Neural crest cell (in vitro differentiated cells): ENCODE measurements at places on chromosomes 3 and 15.
A peak's percentile ranks its signal among the peaks of the same experiment; 100 is the strongest.

GRCh38 chr3:31981206-31982181 is at the start of the genes OSBPL10 and ZNF860:
Gene OSBPL10 (minus strand): TSS chr3:31981262. CDS start chr3:31981179, 83 bp downstream.
Gene ZNF860 (plus strand): TSS chr3:31981750. CDS start chr3:31989080, 7,330 bp downstream.
- no peak for DNase-seq
- H3K4me1 ChIP-seq, result peaks cover 13% of the 10 kb centered on the region
- H3K27me3 ChIP-seq, result peaks cover 48% of the 10 kb centered on the region

DNA sequence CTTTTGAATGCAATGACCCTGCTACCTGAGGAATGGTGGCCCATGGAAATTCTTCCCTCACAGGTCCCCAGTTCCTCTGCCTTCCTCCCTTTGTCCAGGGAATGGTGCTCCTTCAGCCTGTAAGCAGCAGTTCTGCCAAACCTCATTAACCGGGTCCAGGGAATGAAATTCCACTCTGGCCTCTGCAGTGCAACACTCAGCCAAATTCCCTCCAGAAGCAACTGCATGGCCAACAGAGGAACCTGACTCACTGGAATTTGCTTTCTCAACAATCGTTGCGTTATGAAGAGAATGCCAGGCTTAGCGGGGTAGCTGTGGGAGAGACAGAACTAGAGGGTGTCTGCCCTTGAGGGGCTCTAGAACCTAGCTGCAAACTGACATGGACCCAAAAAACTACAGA is 449.4 kb upstream of the PROK2 start:
- no peak overlapping the region for H3K4me3 ChIP-seq
- peaks cover 7% of the 10 kb centered on the region for H3K27me3 ChIP-seq
- H3K36me3 ChIP-seq, result no peaks in the 10 kb centered on the region
- DNase-seq, result no peak
- peaks cover 12% of the 10 kb centered on the region for H3K4me1 ChIP-seq
- no peak overlapping the region for H3K27ac ChIP-seq

DNA sequence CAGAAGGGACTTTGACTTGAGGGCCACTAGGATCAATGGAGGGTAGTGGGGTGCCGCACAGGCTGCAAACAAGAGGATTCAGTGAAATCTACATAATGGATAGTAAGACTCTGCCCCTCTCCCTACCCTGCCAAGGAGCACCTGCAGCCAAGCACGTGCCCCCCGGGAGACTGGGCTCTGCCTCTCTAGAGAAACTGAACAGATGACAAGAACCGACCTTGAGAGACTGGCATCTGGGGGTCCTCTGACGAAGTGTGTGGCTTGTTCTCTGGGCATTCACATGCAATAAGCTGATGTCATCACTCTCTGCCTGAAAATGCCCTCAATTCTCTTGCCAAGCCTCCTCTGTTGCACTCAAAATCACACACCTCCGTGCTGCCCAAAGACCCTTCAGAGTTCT is 132.3 kb downstream of the FAM43A start:
- no peaks in the 10 kb centered on the region for H3K36me3 ChIP-seq
- no peak overlapping the region for H3K27ac ChIP-seq
- DNase-seq, result no peak
- H3K27me3 ChIP-seq, result no peaks in the 10 kb centered on the region
- no peak overlapping the region for H3K4me3 ChIP-seq

- peaks cover 1% of the 10 kb centered on the region for H3K4me1 ChIP-seq
- H3K27me3 ChIP-seq, result no peaks in the 10 kb centered on the region
- no peak overlapping the region for H3K4me3 ChIP-seq
- no peak overlapping the region for H3K27ac ChIP-seq
- H3K36me3 ChIP-seq, result no peaks in the 10 kb centered on the region
Measured at GRCh38 chr15:74339371-74339770, 28.1 kb downstream of the CYP11A1 start.

- H3K27ac ChIP-seq, result peak overlapping the region; percentile 84
- peaks cover 21% of the 10 kb centered on the region for H3K4me1 ChIP-seq
- H3K27me3 ChIP-seq, result no peaks in the 10 kb centered on the region
- peak overlapping the region; percentile 90 for H3K4me3 ChIP-seq
- no peak for DNase-seq
Measured at GRCh38 chr3:188948281-188948996, 223.3 kb upstream of the TPRG1 start.

- peaks cover 5% of the 10 kb centered on the region for H3K36me3 ChIP-seq
- no peak overlapping the region for H3K4me3 ChIP-seq
- H3K27me3 ChIP-seq, result no peaks in the 10 kb centered on the region
- no peak overlapping the region for H3K27ac ChIP-seq
Measured at GRCh38 chr15:39548561-39548960, 32.3 kb upstream of the THBS1 start.
